ENCODE measurements at places on chromosomes 16 and 17.

GRCh38 chr16:12426122-12426521, 377.6 kb downstream of the CPPED1 start:
- DNase-seq, result no peak

DNA sequence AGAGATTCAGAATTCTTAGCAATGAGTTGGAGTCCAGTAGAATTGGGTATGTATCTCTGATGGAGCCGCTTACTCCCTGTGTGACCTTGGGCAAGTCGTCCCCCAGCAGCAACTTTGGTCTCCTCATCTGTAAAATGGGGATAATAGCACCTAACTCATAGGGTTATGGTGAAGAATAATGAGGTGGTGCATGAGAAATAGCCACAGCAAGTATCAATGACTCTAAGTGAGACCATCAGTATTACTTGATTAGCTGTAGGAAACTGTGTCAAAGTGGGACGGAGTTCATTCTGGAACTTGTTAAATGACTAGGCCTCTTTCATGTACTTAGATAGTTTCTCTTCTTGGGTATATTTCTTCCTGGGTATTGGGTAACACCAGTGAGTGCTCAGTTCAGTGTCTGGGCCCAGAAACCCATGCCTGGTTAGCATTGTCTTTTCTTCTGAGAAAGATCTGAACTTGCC, 6.4 kb downstream of the PRKCB start:
- DNase-seq, result no peak

GRCh38 chr16:26189536-26189935, 497.8 kb downstream of the HS3ST4 start:
- DNase-seq, result no peak

DNA sequence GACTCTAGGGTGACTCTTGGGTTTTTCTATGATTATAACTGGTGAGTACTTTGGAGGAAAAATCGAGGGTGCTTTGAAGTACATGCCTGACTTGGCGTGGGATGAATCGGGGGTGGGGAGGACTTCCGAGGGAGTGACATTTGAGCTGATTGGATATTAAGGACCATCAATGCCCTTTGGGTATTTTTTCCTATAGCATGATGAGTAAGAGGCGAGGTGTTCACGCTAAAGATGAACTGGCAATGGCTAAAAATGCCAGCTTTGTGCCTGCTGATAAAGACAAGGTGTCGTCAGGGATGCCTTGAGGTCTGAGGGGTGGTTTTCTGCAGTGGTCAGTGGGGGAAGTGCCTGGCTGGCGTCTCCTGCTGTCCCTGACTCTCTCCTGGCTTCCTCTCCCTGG, 25.3 kb downstream of the USP43 start:
- DNase-seq, result no peak

DNA sequence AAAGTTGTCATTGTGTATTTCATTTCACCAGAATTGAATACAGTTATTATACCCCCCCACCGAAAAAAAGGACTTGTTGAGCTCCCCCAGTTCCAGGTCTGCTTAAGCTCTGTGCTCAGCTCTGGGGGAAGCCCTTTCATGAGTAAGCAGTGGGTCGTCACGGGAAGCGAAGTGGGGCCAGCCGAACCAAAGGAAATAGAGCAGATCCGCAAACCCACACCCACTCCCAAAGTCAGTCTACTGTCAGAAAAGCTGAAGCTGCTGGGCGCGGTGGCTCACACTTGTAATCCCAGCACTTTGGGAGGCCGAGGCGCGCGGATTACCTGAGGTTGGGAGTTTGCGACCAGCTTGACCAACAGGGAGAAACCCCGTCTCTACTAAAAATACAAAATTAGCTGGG, 50.1 kb downstream of the PECAM1 start:
- DNase-seq, result no peak

DNA sequence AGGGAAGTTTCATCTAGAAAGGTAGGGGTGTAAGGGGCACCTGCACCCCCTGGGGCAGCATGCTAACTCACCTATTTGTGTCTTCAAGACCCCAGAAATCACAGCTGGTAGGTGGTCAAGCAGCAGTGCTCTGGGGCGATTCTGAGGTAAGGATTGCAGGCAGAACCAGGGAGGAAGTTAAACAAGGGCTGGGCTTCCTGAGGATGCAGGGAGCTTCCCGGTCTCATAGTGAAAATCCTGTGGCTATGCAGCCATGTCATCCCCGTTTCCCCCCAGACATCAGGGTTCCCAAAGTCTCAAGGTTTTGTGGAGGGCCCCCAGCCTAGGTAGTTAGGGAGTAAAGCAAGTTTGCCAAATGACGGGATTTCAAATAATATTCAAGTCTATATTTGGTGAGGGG, 78.5 kb downstream of the C16orf78 start:
- DNase-seq, result no peak

DNA sequence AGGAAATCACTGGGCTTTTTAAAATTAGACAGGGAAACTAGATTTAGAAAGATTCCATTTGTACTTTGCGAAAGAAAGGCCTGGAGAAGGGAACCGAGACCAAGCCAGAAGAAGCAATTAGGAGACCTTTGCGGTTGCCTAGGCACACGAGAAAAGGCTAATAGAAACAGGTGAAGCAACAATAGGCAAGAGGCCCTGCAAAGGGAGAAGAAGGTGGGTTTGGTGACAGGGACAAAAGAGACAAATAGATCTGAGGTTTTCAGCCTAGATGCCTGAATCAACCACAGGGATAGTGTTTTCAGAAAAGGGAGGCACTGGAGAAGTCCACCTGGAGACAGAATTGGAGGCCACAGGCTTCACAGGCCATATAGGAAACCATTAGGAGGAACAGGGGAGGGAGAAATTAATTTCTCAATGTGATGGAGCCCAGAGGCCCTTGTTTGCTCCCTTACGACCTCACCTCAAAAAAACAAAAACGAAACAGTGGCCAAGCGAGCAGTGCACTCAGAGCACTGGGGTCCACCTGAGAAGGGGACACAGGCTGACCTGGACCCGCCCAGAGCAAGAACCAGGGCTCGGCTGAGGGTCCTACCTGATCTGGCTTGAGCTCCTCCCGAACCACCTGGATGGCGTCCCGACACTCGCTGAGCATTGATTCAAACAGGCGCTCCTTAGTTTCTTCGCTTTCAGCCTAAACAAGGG, 22.3 kb downstream of the SRP68 start:
- DNase-seq, result no peak

DNA sequence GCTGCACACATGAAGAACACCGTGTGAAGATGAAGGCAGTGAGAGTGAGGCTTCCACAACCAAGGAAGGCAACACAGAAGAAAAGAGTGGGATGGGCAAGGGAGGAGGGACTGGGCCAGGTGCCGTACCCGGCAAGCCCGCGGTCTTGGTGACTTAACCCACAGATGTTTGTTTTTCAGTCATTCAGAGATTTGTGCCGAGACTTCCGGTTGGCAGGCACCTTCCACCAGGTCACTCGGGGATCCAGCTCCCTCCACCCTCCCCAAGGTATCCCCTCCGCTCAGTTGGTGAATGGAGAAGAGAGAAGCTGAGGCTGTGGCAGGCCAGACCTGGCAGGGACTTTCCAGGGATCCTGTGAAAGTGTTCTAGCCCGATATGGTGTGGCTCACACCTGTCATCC, 4.9 kb upstream of the KREMEN2 start:
- DNase-seq, result no peak

- DNase-seq, result no peak
Observed at GRCh38 chr16:68267612-68268405, 3.5 kb downstream of the SLC7A6 start.

DNA sequence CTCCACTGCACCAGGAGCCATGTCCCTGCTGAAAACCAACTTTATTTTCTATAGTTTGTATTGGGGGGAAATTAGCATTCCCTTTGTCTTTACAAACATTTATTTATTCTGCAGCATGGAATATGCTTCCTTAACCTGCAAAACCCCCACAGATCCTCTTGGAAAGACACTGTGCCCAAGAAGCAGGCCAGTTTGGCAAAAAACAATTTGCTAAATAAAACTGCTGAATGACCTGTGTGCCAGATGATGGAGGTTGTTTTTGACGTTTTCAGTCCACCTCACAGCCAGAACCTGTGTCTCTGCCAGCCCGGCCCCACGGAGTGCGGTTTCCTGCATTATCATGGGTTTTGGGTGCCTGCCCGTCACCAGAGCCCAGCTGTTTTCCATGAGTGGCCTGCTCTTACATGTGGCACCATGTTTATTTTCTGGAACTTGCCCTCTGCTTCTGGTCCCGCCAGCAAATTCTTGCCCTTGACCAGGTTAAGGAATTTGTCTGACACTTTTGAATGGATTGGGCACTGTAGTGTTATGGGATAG, 26.4 kb downstream of the ORC6 start:
- no peak for DNase-seq

DNA sequence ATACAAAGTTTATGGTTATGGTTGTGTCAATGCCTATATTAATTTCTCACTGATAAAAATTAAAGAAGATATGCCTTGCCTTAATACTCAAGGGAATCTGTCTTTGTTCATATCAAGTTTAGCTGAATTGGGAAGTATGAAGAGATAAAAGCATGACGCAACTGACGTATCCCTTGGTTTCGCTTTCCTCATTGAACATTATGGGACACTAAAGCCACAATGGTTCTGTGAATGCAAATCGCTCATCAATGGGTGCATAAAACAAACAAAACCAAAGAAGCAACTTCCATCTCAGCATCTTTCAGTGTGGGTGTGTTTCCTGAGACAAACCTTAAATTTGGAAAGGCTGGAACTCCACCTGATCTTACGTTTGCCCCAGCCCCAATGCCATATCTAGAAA, 108.2 kb downstream of the NPIPB5 start:
- DNase-seq, result no peak

GRCh38 chr17:1683459-1683858, 1.2 kb downstream of the PRPF8 start:
- no peak for DNase-seq

- no peak for DNase-seq
Observed at GRCh38 chr17:76635659-76636360, 7.7 kb downstream of the ST6GALNAC1 start.

DNA sequence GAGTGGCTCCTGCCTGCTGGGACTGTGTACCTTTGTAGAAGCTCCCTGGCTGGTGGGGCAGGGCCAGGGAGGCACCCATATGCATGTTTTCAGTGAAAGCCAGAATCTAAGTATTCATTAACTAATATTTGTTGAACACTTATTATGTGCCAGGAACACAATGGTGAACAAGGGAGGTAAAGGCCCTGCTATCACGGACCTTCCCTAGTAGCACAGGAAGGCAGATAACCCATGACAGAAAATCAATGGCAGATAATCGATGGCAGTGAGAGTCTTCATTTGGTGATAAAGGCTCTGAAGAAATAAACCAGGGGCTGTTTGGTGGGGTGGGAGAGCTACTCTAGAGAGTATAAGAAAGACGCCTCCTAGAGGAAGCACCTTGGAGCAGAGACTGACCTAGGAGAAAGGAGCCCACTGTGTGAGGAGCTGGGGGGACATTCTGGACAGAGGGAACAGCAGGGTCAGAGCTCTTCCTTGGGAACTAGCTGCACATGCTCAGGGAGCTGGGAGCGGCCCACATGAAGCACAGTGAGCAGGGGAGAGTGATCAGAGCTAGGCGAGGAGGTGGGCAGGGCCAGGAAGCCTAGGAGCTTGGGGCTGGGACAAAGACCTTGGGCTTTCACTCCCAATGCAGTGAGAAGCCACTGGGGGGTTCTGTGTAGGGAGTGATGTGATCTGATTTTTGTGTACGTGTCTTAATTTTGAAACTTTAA, 78.5 kb downstream of the SPECC1 start:
- no peak for DNase-seq

DNA sequence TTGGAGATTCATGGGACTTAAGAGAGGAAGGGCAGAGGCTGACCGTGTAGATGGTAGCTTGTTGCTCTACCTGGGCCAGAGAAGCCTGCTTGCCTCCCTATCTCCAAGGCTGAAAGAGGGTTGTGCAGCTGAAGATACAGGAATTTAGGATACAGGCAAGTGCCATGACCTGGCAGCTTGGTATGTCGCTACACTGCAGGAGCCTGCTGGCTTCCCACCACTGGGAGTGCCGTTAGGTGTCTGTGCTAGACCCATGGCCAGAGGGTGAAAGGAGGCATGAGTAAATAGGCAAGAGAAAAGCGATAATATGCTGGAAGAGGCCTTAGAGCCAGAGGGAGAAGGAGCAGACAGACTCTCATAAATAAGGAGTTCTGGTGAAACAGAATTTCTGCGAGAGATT, 10.6 kb downstream of the NAA60 start:
- no peak for DNase-seq

GRCh38 chr17:3796110-3796821, 4.7 kb downstream of the ITGAE start:
- no peak for DNase-seq

DNA sequence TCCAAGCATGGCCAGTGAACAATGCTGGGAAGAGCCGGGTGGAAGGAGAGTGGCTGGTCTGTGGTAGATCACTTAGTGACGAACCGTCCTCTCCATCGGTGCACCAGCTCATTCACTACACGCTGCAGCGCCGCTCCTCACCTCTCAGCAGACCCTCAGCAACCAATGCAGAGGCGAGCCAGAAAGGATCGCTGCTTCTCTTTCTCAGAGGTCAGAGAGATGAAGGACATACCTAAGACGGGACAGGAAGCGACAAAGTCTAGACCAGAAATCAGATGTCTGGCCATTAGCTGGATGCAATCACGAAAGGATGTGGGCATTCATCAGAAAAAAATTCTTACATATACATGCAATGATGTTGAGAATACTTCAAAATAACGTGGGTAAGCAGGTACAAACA, 26.9 kb downstream of the NSMCE1 start:
- peak; percentile 72 for DNase-seq

DNA sequence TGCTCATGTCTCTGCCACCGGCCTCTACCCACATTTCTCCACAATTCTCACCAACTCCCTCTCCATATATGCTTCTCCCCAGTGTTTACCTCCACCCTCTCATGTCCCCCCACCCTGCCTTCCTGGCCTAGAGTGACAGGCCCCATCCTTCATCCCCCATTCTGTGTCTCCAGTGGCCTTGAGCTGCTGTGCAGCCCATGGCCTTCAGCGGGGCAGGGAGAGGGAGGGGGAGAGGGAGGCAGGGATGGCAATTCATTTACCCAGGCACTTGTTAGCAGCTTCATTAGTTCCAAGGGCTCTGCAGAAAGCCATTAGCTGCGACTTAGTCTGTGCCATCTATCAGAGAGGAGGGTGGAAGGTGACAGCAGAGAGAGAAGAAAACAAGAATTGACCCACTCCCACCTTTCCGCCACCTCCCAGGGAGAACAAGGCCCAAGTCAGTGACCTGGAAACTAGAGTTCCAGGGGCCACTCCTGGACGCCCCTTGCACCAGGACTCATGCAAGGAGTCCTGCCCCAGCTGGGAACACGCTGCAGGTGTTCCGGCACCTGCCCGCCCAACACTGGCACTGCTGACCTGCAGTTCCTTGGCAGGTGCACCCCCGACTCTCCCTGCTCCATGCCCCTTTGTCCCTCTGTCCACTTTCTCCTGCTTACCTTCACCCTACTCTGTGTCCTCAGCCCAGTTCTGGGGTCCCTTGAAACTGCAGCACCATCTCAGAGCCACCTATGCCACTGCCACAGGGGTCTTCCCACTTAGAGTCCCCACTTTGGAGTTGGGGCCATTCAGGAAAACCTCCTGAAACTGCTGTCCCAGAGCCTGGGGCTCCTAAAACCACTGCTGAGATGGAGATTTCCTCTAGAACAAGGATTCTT, 23.5 kb upstream of the PYY start:
- DNase-seq, result no peak

GRCh38 chr16:23803591-23804123, 32.1 kb upstream of the PRKCB start:
- no peak for DNase-seq
